Stomach (tissue), 19 donors: ENCODE measurements at places on chromosomes 13 and 19. TPM values are rescaled to one million over a fixed set of nuclear protein-coding genes. Genes with fewer than 3 reads are reported as not detected.

DNA sequence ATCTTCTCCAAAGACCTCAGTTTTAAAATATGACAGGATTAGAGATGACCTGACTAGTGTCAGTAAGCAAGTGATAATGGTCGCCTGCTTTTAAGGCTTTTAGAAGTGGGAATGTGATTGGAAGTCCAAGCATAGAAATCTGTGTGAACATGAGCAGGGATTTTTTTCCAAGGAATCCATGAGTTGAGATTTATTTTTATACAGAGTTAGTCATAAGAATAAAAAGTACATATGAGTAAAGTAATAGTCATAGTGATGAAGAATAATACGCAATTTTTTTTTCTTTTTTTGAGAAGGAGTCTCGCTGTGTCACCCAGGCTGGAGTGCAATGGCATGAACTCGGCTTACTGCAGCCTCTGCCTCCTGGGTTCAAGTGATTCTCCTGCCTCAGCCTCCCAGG, 1.6 kb downstream of the ZNF546 start:
- no peak for DNase-seq

DNA sequence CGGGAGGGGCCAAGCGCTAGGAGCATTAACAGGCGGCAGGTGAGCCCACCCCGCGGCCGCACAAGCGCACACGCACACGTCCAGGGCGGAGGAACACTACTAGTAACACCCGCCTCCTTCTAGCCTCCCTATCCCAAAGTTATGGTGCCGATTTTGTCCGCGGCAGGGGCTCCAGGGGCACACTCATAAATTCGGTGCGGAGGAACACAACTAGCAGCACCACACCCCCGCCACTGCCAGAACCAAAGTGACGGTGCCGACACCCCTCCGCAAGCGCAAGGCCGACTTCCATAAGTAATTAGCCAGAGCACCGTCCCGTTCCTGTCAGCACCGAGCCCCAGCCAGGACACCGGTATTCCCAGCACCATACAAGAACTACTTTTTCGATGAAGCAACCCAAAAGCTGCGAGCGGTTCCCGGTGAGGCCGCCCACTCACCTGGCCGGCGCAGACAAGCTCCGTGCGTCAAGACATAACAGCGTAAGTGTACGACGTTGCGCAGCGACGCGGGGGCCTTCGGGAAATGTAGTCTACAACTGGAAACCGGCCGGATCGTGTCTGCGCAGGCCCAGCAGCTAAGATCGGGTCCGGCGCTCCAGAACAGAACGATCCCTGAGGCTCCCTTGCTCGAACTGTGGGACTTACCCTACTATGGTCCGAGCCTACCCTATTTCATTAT, at the start of the genes ZNF540 and ZNF571:
TSS of gene ZNF540 (plus strand) at position 573 of the 678 bp plus-strand sequence. CDS start 3,572 bp downstream, outside the sequence.
TSS of gene ZNF571 (minus strand) at position 489 of the 678 bp plus-strand sequence. CDS start 8,116 bp downstream, outside the sequence.
- peak; percentile 95 for DNase-seq

- DNase-seq = no peak
These were observed 564.1 kb downstream of the PCDH9 start for GRCh38 chr13:66665991-66666390.

GRCh38 chr19:38004521-38005223, 97.7 kb downstream of the SIPA1L3 start:
- peak; percentile 96 for DNase-seq

DNA sequence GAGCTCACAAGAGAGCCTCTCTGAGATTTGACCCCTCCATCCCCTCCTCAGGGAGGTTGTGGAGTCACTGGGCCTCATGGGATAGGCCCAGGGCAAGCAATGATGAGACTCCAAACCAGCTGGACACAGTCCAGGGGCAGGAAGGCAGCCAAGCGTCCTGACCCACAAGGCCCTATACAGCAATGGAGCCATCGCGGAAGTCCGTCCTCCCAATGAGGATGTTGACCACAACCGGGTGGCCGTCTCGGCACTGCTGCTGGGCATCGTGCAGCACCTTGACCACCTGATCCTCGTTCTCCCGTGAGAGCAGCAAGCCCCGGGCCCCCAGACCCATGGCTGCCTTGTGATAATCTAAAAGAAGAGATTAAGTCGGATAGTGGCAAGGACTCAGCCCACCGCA, 7.9 kb downstream of the SYDE1 start:
- DNase-seq = peak; percentile 72

- no peak for DNase-seq
These were observed 6.3 kb upstream of the CDK8 start for GRCh38 chr13:26247608-26248007.

DNA sequence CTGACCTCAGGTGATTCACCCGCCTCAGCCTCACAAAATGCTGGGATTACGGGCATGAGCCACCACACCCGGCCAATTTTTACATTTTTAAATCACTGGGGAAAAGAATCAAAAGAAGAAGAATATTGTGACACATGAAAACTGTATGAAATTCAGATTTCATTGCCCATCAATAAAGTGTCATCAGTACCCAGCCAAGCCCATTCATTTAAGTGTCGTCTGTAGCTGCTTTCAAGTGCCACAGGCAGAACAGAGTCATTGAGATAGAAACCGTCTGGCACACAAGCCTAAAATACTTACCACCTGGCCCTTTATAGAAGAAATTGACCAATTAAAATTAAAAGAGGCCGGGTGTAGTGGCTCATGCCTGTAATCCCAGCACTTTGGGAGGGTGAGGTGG, 15.3 kb downstream of the COLGALT1 start:
- no peak for DNase-seq

- no peak for DNase-seq
These were observed 1.9 kb downstream of the EFNA2 start for GRCh38 chr19:1287354-1288225.

The TMEM190 gene
- not detected for total RNA-seq

The CCDC70 gene
- not detected for total RNA-seq

- DNase-seq = no peak
These were observed 146.6 kb downstream of the RGCC start for GRCh38 chr13:41603917-41604316.

The ZNF610 gene
- not detected for total RNA-seq

GRCh38 chr13:32026623-32027022, 5.0 kb upstream of the FRY start:
- no peak for DNase-seq

The ZBTB32 gene
- total RNA-seq = not detected

DNA sequence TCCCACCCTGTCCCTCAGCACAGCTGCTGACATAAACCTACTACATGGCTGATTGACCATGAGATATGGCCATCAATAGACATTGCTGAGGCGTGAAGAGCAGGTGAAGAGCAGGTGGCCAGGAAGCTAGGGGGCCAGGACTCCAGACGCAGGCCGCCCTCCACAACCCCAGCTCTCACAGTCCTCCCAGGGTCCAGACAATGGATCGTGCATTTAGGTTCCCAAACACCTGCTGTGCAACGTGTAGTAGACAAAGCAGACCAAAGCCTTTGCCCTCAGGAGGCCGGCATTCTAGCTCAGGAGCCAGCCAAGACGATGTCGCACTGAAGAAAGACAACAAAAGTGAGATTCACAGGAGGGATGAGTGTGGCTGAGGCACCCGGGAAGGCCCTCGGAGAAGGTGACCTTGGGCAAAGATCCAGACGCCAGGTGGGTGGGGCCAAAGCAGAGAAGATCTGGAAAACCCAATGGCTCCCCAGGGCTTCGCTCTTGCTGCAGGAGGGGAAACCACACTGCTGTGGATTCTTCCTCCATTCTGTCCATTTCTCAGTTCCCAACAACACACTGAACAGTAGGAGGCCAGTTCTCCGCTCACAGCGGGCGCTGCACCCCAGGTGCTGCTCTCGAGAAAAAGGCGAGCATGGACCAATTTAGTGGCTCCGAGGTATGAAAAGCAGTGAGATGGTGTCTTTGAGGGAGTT, 1.4 kb downstream of the FFAR1 start:
- DNase-seq = no peak

- peak; percentile 75 for DNase-seq
These were observed 43.1 kb downstream of the CEBPG start for GRCh38 chr19:33416307-33417215.

DNA sequence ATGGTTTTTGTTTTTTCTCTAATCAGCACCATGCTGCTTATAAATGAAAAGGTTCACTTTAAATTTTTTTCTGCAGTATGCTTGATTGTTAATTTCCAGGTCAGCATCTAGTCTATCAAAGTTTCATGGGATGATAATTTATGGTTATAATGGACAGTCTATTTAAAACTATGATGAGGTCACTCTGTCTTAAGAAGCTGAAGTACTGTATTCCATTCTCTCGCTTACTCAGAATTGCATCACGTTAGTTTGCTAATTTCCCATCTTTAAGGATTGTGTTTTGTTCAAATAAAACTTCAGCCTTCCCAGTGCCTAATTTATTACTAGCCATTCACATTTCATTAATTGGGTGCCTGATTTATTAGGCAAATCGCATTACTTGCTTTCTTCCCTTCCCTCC, 94.3 kb downstream of the GPC6 start:
- DNase-seq = no peak

GRCh38 chr13:60170414-60170813, 6.7 kb upstream of the DIAPH3 start:
- DNase-seq = no peak

The HPN gene
- total RNA-seq = not detected

GRCh38 chr13:44693156-44693764, 117.1 kb upstream of the TSC22D1 start:
- DNase-seq = no peak

The ZC3H4 gene
- total RNA-seq = 78.5 TPM

The PSG4 gene
- total RNA-seq = not detected
